HFFc6 (cell line): ENCODE measurements at places on chromosomes 7 and 10. TPM values are rescaled to one million over a fixed set of nuclear protein-coding genes. Genes with fewer than 3 reads are reported as not detected.

- DNase-seq = no peak
Observed at GRCh38 chr7:35726654-35727053, 31.7 kb upstream of the HERPUD2 start.

GRCh38 chr7:20114468-20114867 lies 102.7 kb downstream of the MACC1 start:
- no peak for DNase-seq

DNA sequence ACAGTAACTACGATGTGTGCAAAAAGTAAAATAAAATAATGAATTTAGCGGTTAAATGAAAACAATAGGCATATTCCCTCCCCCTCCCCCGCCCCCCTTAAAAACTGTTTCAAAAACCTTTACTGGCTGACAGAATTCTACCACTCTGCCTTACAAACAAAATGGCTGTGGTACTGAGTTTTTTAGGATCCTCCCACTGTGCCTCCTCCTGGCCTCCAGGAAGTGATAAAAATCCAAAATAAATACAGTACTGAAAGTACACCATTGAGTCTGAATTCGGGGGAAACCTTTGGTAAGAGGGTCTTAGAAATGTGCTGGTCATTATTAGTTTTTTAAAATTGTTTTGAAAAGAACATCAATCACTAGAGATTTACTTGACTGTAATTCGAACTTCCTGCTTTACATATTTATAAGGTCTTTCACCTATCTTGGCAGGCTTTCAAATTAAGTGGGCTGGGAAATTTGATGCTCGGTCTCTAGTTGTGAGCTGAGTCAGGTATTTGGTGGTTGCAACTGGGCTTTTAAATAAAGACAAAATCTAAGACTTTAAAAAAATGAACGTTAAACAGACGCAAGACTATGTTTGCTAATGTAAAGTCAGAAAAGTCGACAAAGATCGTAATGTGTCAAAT lies 32.5 kb upstream of the EPC1 start:
- DNase-seq = peak; percentile 55

GRCh38 chr10:112332509-112333228 lies 41.2 kb upstream of the ACSL5 start:
- no peak for DNase-seq

- no peak for DNase-seq
Observed at GRCh38 chr7:117065571-117066150, 112.4 kb downstream of the ST7 start.

- DNase-seq = no peak
Observed at GRCh38 chr10:72685264-72685921, 6.5 kb upstream of the MCU start.

DNA sequence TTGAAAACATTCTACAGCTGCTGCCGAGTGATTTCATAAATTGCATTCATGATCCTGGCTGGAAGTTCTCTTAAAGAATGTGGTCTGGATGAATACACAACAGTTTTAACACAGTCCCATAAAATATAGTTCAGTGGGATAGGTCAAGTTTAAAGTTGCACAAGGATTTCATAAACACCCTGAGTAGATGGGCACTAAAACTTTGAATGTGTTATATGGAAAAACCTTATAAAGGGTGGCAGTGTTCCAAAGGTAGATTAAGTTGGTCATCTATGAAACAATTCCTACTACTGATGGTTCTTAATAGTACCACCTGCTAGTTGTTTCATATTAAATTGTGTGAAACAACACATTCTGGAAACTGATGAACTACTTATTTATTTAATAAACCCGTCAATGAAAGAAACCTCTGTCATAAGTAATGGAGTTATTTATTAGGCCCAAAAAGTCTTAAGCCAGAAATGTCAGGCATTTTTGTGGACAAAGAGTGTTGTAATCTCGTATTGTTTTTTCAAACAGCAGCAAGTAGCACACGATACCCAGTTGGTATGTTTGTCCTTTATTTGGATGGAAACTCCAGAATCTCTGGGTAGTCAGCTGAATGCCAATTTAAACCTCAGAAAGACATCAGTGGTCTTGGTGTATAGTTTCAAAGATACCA lies 14.3 kb upstream of the RPA3 start:
- peak; percentile 5 for DNase-seq

GRCh38 chr10:124213899-124214510 lies 120.6 kb upstream of the CHST15 start:
- no peak for DNase-seq

DNA sequence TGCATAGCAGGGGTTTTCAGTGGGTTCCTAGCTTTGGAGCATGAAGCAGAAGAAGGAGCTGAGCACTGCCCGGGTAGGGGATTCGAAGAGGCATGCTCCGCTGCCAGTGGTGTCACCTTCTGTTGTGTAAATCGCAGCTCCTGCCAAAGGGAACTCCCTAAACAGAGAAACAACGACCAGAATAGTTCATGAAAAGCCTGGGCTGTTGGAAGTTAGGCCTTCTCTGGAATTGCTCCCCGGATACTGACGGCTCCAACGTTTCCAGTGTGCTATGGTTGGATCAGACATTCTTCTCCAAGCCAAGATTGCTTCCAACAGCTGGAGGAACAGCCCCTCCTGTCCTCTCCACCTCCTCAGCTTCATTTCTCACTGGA lies 546.0 kb upstream of the FZD8 start:
- DNase-seq = no peak

DNA sequence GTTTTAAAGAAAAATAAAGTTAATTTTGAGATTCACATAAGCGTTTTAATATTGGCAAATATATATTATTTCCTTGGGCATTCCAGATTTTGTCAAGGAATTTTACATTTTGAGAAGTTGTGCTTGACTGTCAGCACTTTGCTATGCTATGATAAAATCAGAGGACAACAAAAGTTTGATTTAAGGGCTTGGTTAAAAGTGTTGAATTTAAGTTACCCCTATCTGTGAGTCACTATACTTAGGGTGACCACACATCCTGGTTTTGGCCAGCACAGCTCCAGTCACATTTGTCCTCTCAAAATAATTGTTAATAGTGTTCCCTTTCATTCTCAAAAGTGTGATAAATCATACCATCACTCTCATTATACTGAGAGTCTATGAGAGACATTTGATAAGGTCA lies 34.2 kb upstream of the ANK3 start:
- peak; percentile 31 for DNase-seq

GRCh38 chr10:102352066-102352715 lies 43.3 kb upstream of the NFKB2 start:
- peak; percentile 44 for DNase-seq

DNA sequence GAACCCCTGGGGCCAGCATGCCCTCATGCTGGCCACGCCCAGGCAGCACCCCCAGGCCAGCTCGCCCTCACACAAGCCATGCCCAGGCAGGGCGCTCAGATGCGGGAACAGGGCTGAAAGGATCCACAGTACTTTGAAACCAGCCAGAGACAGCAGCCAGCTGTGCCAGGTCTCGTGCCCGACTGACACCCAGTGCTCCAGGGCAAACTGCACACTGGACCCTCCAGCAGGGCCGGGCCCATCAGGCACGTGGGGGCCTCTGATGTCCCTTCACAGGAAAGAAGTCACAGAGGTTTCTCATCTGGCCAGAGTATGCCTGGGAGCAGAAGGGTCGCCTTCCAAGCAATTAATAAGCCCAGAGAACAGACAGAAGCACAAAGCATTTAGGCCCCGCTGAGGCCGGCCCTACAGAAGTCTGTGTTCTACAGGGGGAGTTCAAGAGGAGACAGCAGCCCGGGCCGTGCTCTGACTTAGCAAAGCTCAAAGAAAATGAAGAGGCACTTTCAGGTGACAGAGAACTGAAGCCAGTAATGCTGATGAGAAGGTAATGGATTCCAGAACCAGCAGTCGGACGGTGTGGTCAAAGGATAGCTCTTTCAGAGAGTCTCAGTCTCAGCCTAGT lies 21.4 kb downstream of the MAD1L1 start:
- no peak for DNase-seq

Gene AGAP5
- 2.6 and 2.9 TPM in 2 replicates for total RNA-seq

Gene NCOA4
- 132 to 156 TPM (median 150 TPM) in 3 replicates for total RNA-seq

Gene H2AZ2
- 134 and 215 TPM in 2 replicates for total RNA-seq
